AG09309 (cell line): ENCODE measurements at places on chromosomes 6 and 20.

GRCh38 chr6:119312875-119313338 is 36.7 kb downstream of the MAN1A1 start:
- DNase-seq = no peak

DNA sequence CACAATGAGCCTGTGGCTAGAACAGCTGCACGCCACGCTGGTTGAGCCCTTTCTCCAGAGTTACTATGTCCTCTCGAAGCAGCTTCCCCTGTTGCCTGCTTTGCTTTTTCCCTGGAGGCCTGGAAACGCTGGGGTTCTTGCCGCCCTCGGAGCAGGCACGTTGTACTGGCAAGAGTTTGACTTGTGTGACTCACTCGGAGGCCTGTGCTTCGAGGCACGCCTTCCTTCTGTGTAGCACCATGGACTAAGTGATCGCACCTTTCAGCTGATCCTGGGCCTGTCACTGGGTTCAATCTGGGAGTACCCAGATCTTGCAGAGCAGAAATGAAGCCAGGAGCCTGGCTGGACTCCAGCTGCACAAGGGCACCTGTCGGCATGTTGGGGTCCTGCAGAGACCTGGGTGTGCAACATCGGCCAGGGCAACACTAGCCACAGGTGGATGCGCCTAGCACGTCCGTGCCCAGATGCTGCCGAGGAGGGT is 5.2 kb downstream of the INSM1 start:
- DNase-seq = peak; percentile 66

DNA sequence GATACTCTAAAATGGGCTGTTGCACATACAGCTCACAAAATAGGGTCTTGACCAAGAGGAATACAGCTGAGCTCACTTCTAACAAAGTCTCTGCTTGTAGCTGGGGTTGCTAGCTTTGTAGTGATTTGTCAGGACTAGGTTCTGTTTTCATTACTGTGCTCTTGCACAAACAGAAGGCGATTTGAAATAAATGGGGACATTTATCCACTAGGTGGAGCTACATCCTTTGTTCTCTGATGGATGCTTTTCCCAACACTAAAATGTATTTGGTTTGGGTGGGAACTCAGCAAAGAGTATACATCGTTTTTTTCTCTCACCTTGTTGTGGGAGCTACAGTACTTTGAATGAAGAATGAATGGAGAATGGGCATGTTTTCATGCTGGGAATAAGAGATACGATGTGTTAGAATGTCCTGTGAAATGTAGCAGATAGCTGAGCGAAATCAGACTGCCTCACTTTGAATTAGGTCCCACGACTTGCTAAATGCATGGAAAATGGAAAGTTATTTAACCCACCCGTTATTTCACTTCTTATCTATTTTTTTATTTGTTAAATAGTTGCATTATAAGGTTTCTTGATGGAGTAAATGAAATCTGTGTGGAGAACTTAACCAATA is 494.7 kb upstream of the MAP3K7 start:
- DNase-seq = peak; percentile 16

- no peak for DNase-seq
Measured at GRCh38 chr6:130888246-130888645, 61.0 kb downstream of the SMLR1 start.

DNA sequence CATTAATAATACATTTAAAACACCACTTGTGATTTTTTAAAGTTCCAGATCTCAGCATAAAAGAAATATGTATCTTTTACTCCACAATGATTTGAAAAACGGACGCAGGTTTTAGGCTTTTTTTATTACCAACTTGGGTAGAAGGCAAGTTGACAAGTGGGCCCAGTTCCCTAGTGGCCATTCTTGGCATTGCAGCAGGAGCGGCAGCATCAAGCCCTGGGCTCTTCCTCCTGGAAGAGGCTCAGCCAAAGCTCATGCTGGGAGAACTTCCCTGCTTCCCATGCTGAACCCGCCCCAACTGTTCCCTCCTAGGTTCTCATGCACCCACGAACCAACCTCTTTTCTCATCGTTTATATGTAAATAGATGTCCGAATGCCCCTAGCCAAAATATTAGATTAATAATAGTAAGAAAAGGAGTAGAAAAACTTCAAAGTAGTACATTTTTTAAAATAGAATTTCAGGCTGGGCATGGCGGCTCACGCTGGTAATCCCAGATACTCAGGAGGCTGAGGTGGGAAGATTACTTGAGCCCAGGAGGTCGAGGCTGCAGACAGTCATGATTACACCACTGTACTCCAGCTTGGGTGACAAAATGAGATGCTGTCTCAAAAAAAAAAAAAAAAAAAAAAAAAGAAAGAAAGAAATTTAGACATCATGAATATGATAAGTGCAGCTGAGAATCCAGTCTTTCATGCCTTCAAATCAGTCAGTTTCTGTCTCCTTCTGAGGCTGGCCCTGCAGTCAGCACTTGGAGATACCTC is 18.2 kb upstream of the MYB start:
- DNase-seq = no peak

DNA sequence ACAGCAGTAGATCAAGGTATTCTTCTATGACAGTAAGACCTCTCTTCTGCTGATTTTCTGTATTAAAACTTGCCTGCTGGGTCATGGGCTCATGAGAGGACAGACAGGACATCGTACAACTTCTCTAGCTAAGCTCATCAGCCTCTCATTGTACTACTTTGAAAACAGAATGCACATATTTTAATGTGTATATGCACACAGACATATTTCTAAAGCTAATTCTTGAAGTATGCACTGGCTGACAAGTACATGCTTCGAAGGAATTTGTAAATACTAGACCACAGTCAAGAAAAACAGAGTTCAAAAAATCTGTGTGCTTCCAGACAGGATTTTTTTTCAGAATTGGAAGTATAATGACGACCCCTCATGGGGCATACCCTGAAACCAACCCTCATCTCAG is 81.7 kb upstream of the CD83 start:
- no peak for DNase-seq

GRCh38 chr6:22598339-22598738 is 29.0 kb downstream of the HDGFL1 start:
- DNase-seq = no peak

DNA sequence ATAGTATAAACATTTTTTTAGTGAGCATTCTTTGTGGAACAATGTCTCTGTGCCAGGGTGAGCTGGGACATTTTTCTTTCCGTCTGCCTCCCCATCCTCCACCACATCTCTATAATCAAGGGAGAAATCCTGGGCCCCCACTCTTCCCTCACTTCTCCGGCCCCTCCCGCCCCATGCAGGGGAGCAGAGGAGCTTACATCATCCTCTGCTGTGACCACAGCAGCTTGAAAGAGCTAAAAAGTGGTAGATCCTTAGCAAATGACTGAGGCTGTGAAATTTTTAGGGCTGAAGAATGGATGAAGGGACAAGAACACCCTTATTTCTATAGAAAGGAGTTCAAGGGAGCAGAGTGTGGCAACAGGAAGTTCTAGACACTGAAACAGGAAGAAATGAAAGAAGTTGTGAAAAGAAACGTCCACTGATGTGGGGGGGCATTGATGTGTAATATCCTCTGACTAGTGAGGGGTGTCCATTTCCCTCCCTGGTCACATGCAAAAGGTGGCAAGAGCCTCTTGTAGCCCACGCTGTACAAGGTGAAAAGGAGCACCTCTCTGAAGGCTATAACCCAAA is 380.3 kb upstream of the JARID2 start:
- DNase-seq = no peak

DNA sequence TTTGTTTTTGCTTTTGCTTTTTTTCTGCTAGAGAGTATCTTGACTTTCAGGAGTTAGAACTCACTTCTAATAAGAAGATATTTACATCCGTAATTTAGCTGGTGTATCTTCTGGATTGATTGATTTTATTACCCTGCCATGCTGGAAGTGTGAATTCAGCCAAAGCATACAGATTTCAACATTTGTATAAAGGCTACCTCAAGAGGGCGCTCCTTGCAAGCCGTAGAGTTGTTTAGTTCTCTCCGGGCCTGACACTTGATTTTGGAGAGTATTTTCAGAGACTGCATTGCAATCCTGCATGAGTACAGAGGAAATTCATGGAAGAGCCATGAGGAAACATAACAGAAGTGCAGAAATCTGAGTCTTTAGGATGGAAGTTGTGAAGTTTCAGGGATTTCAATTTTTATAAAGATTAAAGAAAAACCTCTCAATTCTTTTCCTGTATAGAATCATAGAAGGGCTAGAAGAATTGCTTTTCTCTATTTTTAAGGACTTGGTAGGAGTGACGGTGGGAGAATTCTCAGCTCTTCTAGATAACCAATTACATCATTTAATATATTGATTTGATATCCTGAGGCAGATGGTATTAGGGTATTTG is 66.7 kb upstream of the TIAM2 start:
- no peak for DNase-seq

DNA sequence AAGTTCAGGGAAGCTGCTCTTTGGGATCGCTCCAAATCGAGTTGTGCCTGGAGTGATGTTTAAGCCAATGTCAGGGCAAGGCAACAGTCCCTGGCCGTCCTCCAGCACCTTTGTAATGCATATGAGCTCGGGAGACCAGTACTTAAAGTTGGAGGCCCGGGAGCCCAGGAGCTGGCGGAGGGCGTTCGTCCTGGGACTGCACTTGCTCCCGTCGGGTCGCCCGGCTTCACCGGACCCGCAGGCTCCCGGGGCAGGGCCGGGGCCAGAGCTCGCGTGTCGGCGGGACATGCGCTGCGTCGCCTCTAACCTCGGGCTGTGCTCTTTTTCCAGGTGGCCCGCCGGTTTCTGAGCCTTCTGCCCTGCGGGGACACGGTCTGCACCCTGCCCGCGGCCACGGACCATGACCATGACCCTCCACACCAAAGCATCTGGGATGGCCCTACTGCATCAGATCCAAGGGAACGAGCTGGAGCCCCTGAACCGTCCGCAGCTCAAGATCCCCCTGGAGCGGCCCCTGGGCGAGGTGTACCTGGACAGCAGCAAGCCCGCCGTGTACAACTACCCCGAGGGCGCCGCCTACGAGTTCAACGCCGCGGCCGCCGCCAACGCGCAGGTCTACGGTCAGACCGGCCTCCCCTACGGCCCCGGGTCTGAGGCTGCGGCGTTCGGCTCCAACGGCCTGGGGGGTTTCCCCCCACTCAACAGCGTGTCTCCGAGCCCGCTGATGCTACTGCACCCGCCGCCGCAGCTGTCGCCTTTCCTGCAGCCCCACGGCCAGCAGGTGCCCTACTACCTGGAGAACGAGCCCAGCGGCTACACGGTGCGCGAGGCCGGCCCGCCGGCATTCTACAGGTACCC is at the start of gene ESR1:
TSS of gene ESR1 (plus strand) at position 170 of the 858 bp plus-strand sequence. CDS start at position 401, 231 bp downstream.
- DNase-seq = no peak

- DNase-seq = peak; percentile 42
Measured at GRCh38 chr20:25676164-25676809, 20.4 kb downstream of the ZNF337 start.

- no peak for DNase-seq
Measured at GRCh38 chr20:61723529-61724257, 342.0 kb downstream of the TAF4 start.

DNA sequence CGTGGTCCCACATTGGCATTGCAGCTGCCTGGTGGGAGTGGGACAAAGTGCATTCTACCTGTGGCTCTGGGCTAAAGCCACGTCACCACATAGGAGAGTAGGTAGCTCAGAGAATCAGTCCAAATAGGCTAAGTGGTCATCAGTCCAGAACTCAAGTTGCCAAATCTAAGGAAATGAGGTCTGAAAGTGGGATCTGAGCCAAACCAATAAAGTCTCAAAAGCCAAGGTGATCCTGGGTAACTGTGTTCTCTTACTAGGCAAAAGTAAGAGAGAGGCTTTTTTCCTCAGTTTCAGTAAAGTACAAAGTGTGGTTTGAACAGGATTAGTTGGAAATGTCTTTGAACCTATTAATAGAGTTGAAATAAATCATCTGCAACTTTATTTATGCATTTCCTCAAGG is 68.6 kb upstream of the CNKSR3 start:
- no peak for DNase-seq

DNA sequence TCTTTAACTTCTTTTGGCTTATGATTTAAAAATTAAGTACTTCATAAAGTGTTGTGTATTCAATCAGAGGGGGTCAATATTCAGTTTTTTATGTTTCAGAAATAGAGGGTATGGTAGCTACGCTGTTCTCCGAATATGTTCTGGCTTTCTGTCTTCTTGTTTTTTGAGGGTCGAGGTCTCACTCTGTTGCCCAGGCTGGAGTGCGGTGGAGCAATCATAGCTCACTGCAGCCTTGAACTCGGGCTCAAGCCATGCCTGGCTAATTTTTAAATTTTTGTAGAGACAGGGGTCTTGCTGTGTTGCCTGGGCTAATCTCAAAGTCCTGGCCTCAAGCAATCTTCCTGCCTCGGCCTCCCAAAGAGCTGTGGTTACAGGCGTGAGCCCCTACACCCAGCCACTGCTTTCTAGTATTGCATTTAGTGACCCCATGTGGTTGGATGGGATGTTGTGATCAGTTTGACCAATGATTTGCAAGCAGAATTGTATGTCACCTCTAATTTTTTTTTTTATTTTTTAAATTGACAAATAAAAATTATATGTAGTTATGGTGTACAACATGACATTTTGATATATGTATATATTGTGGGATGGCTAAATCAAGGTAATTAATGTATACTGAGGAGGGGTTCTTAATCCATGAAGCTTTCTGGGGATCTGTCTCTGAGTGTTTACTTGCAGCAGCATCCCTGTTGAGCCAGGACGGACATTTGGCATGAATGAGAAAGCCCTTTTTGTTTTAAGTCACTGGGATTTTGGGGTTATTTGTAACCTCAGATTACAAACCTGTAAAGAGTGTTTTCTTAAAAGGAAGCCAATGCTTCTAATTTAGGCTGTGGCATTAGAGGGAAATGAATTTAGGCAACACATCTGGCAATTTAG is 38.5 kb upstream of the DEK start:
- no peak for DNase-seq

- no peak for DNase-seq
Measured at GRCh38 chr6:40708049-40708448, 120.9 kb upstream of the LRFN2 start.

GRCh38 chr6:156848533-156848932 is 71.4 kb downstream of the ARID1B start:
- no peak for DNase-seq

DNA sequence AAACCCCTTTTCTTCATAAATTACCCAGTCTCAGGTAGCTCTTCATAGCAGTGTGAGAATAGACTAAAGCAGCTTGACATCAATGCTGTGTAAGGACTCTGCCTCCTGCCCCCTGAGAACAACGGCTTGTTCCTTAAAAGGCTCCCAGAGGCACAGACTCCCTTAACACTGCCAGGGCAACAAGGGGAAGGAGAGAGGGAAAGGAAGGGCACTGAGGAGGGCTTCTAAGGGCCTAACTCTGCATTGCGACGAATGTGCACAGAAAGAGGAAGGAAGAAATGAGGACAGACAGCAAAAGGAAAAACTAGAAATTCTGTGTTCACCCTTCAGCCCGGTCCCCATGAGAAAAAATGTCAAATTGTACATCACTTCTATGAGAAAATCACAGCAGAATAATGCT is 74.0 kb downstream of the AGPAT4 start:
- no peak for DNase-seq

- no peak for DNase-seq
Measured at GRCh38 chr6:122673343-122673961, 63.2 kb downstream of the PKIB start.

DNA sequence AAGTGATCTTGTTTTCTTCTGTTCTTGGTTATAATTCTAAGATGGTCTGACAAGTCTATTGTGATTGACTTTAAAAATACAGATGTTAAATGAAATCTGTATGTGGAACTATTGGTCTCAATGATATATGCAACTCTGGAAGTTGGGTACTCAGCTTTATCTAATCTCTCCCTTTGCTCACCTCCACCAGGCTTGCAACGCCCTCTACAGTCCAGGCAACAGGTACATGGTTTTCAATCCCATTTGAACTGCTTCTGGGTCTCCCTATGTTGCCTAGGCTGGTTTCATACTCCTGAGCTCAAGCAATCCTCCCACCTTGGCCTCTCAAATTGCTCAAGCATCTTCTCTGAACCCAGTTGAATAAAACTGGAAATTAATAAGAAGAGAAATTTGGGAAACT is 25.6 kb upstream of the HLA-DQB1 start:
- DNase-seq = no peak
